ENCODE measurements at places on chromosomes 7 and 10.

- DNase-seq, result no peak
Observed at GRCh38 chr10:79392506-79393176, 45.4 kb downstream of the PPIF start.

DNA sequence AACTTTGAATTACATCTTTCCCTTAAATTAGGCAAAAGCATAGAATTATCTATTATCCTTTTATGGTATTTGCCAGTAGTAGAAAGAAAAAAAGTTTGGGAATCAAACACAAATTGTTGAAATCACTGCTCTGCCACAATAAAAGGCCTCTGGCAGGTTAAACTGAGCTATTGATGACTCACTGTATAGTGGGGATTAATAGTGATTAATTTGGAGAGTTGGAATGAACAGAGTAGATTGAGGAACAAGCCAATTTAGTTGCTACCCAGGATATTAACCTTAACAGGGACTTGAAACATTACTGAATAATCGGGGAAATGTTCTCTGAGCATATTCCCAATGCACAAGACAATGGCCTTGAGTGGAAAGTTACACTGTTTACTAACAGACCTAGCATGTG, 33.1 kb downstream of the MASTL start:
- DNase-seq, result no peak

GRCh38 chr10:58797356-58797755, 284.7 kb downstream of the BICC1 start:
- DNase-seq, result no peak

DNA sequence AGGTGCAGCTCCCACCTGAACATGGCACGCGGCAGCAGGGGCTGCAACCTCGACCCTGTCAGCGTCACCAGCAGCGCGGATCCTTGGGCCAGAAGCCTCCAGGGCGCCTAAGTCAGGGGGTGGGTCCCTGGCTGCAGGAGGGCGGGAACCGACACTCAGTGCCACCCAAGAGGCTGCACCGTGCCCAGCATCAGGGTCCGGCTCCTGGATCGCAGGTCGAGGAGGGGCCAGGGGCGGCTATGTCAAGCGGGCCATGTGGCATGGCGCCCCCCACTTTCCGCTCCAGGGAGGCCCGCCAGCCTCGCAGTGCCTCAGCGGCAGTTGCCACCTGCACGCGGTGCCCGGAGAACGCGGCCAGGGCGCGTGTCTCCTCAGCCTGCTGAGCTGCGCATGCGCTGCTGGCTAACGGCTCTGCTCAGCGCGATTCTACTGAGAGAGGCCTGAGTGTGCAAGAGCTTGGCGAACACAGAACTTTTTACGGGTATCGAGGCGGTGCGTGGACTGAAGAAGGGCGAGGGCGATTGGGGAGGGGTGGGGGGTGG, at the start of gene ANKRD30A:
Gene ANKRD30A, plus strand, starts transcription at position 408 of the 542 bp plus-strand sequence. CDS start 190 bp downstream, outside the sequence.
- DNase-seq, result no peak

DNA sequence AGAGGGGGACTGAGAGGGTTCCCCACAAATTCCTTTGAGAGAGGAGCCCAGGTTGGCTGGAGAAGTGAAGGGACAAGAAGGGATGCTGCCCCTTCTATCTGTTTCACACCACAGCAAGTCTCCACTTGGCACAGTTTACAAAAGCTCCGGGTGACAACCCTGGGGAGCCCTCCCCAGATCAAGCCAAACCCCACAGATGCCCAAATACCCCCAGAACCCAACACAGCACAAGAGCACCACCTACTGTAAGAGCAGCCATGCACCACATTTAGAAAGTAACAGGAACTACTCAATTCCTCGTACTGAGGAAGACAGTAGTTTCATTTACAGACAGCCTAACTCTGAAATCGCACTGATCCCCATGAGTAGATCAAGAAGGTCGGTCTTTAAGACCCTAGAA, 67.8 kb upstream of the ATP6V0A4 start:
- DNase-seq, result no peak

- no peak for DNase-seq
Observed at GRCh38 chr10:3850999-3851937, 66.3 kb upstream of the KLF6 start.

- no peak for DNase-seq
Observed at GRCh38 chr7:144866189-144866588, 30.3 kb upstream of the TPK1 start.

Measured in HS-5 (cell line).